ENCODE measurements at places on chromosomes 7 and 10. TPM values are rescaled to one million over a fixed set of nuclear protein-coding genes. Genes with fewer than 3 reads are reported as not detected.

DNA sequence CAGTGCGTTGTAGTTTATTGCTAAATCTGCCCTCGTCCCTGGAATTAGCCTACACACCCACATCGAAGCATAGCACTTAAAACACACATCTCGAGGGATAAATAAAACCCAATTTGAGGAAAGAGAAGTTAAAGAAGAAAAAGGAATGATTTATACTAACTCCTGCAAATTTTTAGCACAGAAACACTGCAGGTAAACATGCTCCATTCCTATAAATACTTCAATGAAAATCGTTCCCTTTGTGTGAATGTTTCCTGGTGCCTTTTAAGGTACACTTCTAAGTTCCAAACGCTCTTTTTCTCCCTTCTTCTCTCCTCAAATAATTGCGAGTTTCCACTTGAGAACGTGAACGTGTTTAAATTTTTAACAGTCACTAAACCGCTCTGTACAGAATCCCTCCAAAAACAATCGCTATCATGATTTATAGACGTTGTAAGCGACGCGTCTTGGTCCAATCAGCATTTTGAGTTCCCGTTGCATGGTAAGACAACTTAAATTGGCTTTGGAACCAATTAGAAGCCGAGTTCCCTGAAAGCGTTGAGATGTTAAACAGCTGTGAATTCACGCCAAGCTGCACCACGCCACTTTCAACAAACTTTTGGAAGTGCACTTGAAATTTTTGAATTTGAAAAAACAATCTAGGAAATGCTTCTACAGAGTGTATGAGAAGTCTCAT, 12.5 kb upstream of the EBLN1 start:
- DNase-seq = no peak

GRCh38 chr7:116829041-116829440, 33.3 kb upstream of the CAPZA2 start:
- no peak for DNase-seq

Gene OR2F2
- total RNA-seq = not detected

DNA sequence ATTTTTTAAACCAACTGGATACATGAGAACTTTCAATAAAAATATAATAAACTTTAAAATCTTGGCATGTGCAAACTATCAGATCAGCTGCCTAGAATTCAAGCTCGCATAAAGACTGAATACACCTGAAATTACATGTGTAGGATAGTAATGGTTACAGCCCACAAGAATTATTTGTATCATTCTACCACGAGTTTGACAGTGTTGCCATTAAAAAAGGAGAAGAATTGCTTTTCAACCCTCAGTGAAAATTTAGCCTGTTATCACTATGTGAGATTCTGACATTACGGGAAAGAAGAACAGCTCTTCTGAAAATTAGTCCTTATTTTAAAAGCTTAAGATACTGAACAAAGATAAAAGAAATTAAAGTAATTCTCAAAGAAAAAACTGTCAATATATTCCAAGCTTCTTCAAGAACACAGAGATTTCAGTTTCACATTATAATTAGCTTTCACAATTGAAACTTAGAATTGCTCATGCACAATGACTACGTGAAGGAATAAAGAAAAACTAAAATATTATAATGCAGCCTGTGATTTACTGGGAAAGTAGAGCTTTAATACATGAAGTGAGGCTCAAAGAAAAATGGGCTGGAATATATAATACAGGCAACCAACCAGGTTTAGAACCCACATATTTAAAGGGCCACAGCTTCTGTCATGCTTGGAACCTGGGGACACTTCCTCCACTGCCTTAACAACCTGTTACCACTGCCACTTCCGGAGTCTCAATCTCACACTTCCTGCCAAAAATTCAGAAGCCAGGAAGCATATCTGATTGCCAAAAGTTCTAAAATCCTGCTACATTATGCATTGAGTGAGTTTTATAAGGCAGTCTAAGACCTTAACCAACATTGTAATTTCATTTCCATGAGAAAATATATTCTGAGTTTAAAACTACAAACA, 23.2 kb downstream of the TPK1 start:
- no peak for DNase-seq

DNA sequence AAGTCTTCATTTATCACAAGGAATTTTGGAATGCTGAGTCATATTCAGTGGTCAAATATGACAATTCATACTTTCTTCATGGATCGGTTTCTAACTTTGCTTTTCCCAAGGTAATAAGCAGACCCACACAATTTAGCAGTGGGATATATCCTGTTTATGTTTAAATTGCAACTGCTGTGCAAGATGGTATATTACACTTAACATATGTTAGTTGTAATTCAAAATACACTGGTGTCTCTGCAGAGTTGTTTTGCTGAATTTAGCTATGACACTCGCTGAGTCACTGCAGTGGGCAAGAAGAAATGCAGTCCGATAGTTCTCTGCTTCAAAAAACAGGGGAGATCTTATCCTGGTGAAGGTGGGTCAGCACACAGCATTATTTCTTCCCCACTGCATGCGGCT, 194.8 kb upstream of the PTN start:
- peak; percentile 11 for DNase-seq

- DNase-seq = no peak
Measured at GRCh38 chr7:16113058-16113457, 308.3 kb downstream of the CRPPA start.

DNA sequence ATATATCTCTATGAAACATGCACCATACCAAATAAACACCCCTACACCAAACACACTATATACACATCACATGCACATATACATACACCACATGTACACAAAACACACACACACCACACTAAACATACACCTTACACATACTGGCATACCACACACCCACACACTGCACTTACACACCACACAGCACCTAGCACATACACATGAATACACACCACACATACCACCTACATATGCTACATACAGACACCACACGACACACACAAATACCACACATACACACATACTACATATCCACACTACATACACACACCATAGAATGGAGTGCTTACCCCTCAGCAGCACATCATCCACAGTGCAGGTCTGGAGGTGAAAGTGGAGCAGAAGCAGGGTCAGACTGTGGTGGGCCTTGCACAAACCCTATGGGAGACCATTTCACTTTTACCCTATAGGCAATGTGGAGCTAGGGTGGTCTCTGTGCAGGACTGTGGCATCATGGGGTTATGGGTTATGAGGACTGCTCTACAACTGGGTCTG, 64.6 kb downstream of the WDFY4 start:
- no peak for DNase-seq

Gene ZNF727
- total RNA-seq = not detected

Gene PRPS1L1
- total RNA-seq = not detected

GRCh38 chr10:126928274-126928673, 23.0 kb downstream of the DOCK1 start:
- DNase-seq = no peak

DNA sequence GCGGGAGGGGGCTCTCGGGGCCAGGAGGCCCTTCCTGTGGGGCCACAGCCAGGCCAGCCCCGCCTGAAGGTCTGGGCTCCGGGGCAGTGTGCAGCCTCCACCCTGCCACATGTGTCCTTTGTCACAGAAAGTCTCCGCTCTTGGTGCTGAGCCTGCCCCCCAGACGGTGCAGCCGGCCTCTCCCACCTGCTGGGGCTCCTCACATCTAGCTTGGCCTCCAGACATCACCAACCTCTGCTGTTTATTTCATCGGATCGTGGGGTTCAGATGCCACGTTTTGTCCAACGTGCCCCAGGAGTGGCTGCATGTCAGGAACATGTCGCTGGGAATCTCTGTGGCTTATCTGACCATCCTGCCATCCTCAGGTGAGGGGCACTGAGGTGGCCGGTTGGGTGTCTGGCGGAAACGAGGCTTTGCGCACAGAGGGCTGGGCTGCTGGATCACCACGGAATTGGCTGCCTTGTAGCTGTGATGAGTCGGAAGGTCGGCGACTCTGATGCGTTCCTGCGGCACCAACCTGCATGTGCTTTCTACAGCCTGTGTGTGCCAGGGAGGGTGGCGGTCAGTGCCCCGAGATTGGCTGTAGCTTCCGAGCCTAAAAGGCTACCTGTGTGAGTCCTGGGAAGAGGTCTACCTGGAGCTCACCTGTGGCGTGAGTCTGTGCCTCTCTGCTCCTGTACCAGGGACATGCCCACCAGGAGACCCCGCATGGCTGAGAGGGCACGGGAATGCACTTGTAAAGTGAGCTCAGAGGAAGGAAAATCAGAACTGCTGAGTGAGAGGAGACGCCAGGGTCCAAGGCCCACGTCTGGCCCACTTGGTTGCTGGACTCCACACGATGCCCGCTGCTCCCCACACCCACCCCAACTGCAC, 316.4 kb downstream of the DNAJB6 start:
- no peak for DNase-seq

Gene MSMB
- total RNA-seq = not detected

GRCh38 chr7:82964150-82964882, 198.4 kb downstream of the PCLO start:
- no peak for DNase-seq

DNA sequence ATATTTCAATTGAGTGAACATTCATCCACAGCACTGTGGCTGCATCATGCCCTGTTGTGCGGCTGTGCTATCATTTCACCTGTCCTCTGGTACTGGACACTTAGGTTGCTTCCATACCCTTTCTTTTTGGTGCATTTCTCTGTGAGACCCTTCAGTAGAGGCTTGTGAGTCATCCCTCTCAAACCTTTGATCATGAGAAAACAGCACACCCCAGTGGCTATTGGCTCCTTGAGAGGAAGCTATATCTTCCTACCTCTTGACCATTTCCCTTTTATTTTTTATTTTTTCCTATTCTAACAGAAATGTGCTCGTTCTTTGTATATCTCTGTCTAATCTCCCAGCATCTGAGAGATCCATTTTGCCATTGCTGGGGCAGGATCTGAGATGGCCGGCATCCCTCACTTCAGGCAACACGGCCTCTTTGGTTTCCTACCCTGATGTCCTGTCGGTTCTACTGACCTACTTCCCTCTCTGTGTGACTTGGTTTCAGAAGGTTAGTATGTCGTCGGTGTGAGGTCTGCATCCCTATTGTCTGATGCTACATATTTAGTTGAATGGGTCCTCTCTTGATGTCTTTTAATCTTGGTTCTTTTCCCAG, 23.8 kb upstream of the PIK3AP1 start:
- DNase-seq = no peak

Gene GBX1
- total RNA-seq = not detected

DNA sequence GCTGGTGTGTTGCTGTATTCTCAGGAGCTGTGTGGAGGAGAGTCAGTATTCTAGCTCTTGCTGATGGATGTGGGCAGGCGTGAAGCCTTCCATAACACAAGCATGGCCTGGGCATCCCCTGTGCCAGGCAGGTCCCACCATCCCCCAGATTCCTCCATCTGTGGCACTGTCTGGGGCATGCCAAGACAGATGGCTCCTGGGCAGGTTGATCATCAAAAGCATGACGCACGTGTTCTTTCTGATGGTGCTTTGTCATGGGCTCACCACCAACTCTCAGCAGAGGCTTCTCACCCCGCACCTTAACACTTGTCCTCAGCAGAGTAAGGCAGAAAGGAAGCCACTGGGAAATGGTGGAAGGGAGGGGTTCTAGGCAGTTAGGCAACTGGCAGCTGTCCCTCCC, 364.3 kb downstream of the PLXNA4 start:
- no peak for DNase-seq

- DNase-seq = no peak
Measured at GRCh38 chr10:123687758-123688157, 21.6 kb downstream of the GPR26 start.

GRCh38 chr10:16870331-16870730, 53.1 kb upstream of the RSU1 start:
- DNase-seq = no peak

DNA sequence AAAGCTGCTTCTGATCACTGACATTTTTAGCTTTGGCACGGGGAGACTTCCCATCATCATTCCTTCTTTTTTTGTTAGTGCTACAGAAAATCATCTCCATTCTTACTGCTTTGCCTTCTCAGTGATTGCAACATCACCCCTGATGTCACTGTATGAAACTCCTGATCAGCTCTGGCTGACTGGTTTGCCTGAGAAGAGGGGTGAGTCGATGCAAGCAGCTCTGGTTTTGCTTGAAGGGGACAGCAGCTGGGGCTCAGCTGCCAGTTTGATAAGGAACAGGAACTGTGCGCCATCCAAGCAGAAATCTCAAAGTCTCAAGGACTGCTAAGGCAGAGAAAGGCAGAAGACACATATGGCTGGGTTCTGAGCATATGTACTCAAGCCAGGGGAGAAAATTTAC, 808.5 kb upstream of the CELF2 start:
- DNase-seq = peak; percentile 58

DNA sequence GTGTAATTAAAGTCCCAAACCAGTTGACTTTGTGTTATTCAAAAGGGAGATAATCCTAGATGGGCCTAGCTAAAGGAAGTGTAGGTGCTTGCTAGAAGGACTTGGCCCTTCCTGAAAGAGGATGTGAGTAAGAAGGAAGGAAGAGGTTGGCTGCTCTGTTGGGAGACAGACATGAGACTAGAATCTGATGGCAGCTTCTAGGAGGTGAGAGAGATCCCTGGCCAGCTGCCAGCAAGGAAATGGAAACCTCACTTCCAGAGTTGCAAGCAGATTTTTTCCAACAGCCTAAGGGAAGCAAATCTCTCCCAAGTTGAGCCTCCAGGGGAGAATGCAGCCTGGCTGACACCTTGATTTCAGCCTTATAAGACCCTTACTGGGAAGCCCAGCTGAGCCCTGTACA, 368.4 kb upstream of the ZMIZ1 start:
- peak; percentile 55 for DNase-seq
